Hematopoietic multipotent progenitor cell treated with erythropoietin and hydrocortisone succinate and interleukin-3 and kit ligand, for 17 days (in vitro differentiated cells): ENCODE measurements at places on chromosomes 12 and 14.
A peak's percentile ranks its signal among the peaks of the same experiment; 100 is the strongest.

- DNase-seq, result no peak
These were observed 155.5 kb upstream of the TMPO start for GRCh38 chr12:98359856-98360255.

- no peak for DNase-seq
These were observed 651.6 kb upstream of the TBX3 start for GRCh38 chr12:115335594-115335993.

GRCh38 chr12:67892259-67893021 is 96.8 kb upstream of the IFNG-AS1 start:
- no peak for DNase-seq

GRCh38 chr12:51171884-51172514 is 936 bp downstream of the TFCP2 start:
- DNase-seq, result peak; percentile 19

DNA sequence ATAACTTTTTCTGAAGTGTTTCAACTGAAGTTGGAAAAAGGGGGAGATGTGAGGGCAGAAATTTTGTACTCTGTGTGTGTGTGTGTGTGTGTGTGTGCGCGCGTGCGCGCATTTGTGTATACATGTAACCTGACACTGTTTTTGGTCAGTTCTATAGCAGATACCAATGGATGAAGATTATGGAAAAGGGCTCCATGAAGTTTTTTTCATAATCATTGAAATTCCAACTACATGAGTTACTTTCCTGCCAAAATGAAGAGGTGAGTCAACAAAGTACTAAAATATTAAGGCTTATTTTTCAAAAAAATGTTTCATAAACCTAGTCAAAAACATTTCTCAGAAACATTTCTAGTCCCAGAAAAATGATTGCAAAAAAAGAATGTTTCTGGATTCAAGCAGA is 25.7 kb upstream of the CERS5 start:
- no peak for DNase-seq

DNA sequence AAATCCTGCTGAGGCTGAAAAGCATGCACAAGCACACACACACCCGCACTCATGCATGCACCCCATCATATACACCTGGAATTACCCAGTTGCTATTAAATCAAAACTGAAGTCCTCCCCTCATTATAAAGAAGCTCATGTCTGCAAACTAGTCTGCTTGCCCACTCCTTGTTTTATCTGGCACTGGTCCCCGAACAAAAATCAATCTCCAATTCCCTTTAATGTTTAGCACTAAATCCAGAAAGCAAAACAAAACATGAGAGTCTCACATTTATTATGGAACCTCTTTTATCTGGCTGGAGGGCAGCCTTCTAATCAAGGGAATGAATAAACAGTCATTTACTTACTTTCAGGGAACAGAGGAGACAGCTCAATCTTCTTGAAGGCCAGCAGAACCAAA is 1093.4 kb upstream of the FLRT2 start:
- DNase-seq, result no peak

GRCh38 chr12:1343422-1343821 is 251.0 kb downstream of the FBXL14 start:
- no peak for DNase-seq

- no peak for DNase-seq
These were observed 152.2 kb upstream of the SLC38A2 start for GRCh38 chr12:46524778-46525177.

DNA sequence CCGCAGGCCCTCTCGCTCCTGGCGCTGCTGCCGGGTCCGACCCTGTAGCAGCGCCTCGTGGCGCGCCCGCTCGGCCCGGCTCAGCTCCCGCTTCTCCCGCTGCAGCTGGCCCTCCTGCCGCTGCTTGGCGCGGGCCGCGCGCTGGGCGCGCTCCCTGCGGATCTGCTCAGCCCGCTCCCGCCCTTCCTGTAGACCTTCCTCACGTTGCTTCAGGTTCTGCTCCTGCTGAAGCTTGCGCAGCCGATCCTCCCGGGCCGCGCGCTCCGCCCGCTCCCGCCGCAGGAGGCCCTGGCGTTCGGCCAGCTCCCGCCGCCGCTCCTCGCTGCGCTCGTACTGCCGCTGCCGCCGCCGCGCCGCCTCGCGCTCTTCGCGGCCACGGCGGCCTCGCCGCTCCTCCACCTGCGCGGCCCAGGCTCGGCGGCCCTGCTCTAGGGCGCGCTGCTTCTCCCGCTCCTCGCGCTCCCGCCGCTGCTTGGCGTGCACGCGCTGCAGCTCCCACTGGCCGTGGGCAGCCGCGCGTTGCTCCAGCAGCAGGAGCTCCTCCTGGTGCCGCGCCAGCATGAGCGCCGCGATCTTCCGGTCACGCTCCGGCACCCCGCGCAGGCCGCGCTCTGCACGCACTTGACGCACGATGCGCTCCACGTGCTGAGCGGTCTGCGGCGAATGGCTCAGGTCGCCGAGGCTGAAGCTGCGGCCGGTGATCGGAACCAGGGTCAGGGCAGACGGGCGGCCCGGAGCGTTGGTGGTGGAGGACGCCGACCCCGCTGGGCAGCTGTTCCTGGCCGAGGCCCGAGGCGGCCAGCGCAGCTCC is 2.4 kb downstream of the CCDC177 start:
- no peak for DNase-seq
